ENCODE measurements at places on chromosomes 1 and 21.
A peak's percentile ranks its signal among the peaks of the same experiment; 100 is the strongest.

- no peak for DNase-seq
These were observed 37.8 kb upstream of the ETV3 start for GRCh38 chr1:157176016-157176415.

GRCh38 chr1:196651637-196652215 is at the start of gene CFH:
Gene CFH (plus strand): TSS chr1:196652043. CDS start chr1:196652118, 75 bp downstream.
- DNase-seq: no peak

DNA sequence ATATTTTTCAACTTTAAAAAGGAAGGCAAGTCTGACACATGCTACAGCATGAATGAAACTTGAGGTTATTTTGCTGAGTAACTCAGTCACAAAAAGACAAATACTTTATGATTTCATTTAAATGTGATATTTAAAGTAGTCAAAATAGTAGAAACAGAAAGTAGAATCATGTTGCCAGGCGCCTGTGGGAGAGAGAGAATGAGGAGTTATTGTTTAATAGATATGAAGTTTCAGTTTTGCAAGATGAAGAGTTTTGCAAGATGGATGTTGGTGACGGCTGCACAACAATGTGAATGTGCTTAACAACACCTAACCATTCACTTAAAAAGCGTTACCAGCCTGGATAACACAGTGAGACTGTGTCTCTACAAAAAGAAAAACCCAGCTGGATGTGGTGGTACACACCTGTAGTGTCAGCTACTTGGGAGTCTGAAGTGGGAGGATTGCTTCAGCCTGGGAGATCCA is 20.7 kb upstream of the ATP1A1 start:
- DNase-seq: no peak

GRCh38 chr1:944341-945325 is 14.4 kb downstream of the NOC2L start:
- DNase-seq: no peak

DNA sequence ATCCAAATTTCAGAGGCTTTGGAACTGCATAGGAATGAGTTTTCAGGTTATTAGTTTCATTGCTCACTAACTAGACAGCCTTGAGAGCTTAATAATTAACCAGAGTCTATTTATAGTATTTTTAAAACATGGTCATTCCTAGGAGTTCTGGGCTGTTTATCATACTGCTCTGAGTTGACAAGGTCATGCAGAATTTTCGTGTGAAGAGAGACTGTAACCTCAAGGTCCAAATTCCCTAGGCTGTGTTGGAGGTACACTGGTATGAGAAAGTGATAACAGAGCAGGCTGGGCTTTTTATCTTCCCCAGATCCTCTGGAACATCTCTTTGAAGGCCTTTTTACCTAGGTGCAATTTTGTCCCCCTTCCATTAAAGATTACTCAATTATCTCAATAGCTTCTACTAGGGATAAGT is 736.3 kb downstream of the LTN1 start:
- DNase-seq: no peak

DNA sequence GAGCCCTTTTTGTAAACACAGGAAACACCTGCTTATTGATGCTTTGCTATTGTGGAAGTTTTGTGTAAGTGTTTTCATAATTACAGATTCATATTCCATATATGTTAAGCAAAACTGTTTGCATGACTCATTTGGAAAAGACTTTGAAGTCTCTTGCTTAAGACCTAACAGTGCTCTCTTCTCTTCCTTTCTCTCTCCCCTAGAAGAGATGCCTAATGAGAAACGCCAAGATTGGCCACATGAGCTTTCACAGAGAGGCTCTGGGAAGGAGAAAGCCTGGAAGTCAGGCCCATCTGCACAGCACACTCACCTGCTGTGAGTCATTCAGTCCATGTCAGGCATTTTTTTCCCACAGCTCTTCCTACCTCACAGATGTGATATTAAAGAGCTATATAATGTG is 101.6 kb upstream of the PALMD start:
- no peak for DNase-seq

DNA sequence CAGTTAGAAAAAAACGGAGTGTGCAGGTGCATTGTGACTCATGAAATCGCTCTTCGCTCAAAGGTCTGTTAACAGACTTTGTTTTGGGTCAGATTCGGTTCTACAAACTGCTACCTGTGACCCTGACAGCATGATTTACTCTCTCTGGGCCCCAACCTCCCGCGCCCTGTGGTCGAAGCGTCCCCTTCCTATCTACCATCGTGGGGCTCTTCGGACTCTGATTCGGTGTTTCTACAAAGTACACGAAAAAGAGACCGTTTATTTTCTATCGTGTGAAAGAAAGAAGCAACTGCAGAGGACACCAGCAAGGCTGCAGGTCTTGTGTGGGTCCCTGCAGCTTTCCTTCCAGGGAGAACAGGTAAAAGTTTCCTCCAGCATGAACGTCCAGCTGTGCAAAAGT is 29.4 kb upstream of the SLC19A1 start:
- no peak for DNase-seq

GRCh38 chr1:23814016-23814415 is 11.2 kb downstream of the HMGCL start:
- DNase-seq: no peak

GRCh38 chr1:236275586-236275985 is 6.2 kb downstream of the ERO1B start:
- DNase-seq: no peak

DNA sequence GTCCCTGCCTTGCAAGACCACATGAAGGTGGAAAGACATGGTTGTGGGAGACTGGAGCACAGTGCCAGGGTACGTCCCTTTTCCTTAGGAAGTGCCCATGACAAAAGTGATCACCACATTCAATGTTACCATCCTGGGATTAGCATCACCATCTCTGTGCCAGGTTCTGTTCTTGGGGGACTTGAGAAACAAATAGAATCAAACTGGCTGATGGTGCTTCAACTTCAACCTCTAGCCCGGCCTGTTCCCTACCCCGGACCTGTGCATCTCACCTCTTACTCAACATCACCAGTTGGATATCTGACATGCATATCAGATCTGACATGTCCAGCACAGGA is 153.3 kb downstream of the GRIK3 start:
- DNase-seq: peak; percentile 28

- no peak for DNase-seq
These were observed 17.6 kb upstream of the ALX3 start for GRCh38 chr1:110087812-110088738.

DNA sequence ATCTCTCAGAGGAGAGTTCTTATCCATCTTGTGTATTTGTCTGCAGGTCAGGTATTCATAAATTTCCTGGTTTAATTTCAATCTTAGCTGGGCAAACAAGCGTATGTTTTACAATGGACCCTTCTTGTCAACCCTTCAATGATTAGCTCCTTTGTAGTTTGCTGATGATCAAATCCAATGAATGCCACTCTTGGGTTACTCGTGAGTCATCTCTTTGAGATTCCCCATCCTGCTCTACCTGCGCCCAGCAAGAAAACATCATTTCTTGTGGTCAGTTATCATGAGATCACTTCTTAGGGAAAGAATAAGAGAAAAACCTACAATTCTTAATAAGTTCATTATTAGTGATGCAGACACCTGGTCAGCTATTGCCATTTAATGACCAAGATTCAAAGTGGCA is 572.3 kb upstream of the PKN2 start:
- no peak for DNase-seq

GRCh38 chr1:80153762-80154161 is 1147.2 kb upstream of the ADGRL4 start:
- no peak for DNase-seq

DNA sequence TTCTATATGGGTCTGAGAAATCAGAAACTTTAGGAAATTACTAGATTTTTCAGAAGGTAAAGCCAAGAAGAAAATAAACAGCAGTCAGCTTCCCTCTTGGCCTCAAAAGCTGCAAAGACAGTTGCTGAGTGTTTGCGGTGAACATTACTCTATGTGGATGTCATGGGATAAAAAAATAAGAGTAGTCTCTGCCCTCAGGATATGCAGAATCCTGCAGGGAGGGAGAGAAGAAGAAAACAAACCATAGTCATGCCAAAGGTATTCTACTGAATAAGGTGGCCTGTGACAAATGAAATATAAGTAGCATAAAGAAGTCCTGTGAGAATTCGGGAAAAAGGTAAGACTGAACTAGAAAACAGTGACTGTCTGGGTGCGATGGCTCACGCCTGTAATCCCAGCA is 19.0 kb downstream of the YARS1 start:
- DNase-seq: no peak

DNA sequence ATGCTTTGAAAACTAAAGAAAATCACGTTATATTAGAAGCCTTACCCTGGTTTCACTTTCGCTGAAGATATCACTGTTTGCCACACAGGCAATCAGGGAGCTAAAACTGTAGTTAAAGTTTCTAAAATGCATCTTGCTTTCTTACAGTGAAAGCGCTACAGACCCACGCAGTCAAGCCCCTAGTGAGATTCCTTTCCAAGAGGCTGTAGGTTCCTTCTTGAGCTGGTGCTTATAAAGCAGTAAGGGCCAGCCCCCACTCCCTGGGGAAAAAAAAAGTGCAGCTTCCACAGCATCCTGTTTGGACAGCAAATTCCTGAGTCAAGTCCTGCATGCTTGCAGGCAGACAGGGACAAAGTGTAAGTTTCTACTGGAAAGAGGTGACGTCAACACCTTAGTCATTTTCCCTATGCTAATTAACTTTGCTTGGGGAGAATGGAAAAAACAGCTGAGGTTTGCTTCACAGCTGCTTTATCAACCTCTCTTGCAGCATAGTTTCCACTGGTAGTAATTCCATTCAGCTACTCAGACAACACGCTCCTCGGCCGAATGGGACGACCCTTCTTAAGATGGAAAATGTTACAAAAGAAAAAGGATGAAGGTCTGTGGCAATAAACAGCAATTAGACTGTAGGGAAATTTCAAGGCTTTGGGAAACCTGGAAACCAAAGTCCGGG is 14.7 kb upstream of the KCNE1 start:
- DNase-seq: peak; percentile 83

- DNase-seq: no peak
These were observed 50.8 kb downstream of the HS2ST1 start for GRCh38 chr1:86965012-86965826.

DNA sequence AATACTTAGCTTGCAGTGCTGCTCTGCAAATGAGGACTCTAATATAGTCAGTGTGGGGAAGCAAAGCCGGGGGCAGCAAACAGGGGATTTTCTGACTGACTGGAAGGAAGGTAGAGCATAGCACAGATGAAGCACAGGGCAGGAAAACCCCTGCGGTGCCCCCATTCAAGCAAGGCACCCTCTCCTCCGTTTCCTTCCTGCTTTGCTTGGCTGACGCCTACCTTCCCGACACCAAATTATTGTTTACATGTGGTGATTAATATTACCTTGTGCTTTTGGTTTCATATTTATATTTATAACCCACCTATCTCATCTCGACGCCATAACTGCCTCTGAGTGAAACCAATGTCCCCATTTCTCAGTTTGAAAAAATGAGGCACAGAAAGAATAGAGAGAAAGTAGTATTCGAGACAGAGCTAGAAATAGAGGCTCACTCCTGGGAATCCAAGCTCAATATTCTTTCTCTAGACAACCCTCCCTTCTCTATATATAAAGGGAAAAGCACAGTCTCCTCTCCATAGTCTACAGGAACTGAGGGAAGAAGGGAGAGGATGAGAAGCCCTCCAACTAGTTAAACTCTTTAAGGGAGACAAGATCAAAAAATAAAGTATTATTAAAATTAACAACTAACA is 41.3 kb downstream of the PIK3C2B start:
- DNase-seq: no peak

GRCh38 chr1:14064649-14065442 is 364.9 kb downstream of the PRDM2 start:
- no peak for DNase-seq

GRCh38 chr1:15998929-15999328 is 5.1 kb upstream of the SRARP start:
- no peak for DNase-seq

GRCh38 chr1:61955261-61955660 is 213.0 kb downstream of the PATJ start:
- DNase-seq: no peak

Measured in left forelimb (tissue), 1 donor.